Amniotic stem cell (primary cell): ENCODE measurements at places on chromosomes 7 and 10.

DNA sequence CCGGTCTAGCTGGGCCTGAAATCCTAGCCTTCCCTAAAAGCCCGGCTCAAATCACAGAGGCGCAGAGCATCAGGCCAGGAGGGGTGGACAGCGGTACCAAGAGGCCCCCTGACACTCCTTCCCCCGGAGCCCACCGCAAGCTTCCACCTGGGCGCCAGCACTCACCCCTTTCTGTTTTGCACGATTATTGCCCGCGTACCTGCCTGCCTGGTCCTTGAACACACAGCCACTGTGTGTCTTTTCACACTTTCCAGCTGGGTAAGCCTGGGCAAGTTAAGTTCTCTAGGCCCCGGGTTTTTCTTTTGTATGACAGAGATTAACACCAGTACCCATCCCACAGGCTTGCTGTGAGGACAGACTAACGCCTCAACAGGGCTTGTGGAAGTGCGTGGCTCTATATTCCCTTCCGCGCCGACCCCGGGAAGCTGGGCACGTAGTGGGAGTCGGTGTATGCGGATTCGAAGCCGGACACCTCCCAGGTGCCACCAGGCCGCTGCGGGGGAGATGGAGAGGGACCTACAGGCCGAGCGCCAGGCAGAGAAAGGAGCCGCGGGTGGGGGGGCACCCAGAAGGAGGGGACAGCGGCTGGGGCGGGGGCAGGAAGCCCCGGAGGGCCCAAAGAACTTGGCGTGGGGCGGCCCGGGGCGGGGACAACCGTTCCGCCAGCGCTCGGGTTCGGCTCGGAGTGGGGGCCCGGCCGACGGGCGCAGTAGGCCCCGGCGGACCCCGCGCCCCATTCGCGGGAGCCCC lies 792 bp downstream of the ZNF746 start:
- peak; percentile 3 for DNase-seq

GRCh38 chr10:132167976-132168375 lies 18.8 kb upstream of the DPYSL4 start:
- DNase-seq, result no peak

DNA sequence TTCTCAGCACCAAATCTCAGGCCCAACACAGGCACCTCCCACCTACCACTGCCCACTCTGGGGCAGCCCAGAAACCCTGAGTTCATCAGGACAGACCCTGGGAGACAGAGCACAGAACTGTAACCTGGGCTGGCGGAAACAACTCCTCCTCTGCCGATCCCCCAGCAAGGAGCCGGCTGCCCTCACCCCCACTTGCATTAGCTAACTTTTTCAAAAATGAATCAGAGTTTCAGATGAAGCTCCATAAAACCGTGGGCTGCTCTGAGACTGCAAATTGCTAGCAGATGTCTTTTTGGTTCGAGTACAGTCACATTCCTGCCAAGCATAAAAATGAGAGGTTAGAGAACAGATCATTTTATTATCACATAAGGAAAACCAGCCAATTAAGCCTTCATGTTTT lies 93.4 kb upstream of the PARD3 start:
- DNase-seq, result peak; percentile 80

DNA sequence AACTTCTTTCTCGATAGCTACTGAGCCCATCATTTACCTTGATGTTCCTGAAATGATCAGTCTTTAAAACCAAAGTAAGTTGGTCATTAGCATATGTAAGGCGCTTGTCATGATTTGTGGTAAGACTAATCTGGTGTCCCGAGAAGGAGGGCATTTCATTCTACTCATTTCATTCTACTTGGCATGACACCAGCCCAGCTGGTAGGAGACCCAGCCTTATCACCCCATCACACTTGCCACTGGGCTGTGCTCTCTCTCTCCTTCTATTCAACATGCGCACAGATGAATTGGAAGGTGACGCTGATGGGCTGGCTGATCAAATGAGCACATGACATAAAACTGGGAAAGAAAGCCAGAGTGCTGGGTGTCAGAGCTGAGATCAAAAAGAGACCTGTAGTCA lies 65.7 kb downstream of the CRTAC1 start:
- DNase-seq, result no peak

GRCh38 chr7:84232646-84233045 lies 38.1 kb upstream of the SEMA3A start:
- no peak for DNase-seq

GRCh38 chr10:62233356-62234076 lies 35.1 kb downstream of the RTKN2 start:
- no peak for DNase-seq

GRCh38 chr10:20892796-20893195 lies 4.3 kb downstream of the NEBL start:
- DNase-seq, result no peak

GRCh38 chr7:73442903-73443500 lies 9.4 kb downstream of the FZD9 start:
- DNase-seq, result no peak

DNA sequence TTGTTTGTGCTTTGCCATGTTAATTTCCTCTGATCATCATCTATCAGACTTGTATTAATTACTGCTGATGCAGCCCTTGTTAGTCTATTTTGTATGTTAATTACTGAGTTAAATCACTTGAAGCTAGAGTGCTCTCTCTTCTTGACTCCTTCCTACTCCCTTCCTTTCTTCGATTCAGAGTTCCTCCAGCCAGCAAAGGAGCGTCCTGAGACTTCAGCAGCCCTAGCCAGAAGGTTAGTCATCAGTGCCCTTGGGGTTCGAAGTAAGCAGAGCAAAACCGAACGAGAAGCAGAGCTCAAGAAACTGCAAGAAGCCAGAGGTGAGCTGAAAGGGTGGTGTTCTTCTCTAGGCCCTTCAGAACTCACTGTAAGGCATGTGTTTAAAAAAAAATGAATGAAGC lies 32.1 kb downstream of the LOXL4 start:
- DNase-seq, result no peak
